ENCODE measurements at places on chromosomes 1 and 21.

GRCh38 chr1:182533896-182534295 lies 55.2 kb downstream of the RNASEL start:
- no peak for DNase-seq

- no peak for DNase-seq
These were observed 52.2 kb downstream of the GREM2 start for GRCh38 chr1:240559781-240560180.

DNA sequence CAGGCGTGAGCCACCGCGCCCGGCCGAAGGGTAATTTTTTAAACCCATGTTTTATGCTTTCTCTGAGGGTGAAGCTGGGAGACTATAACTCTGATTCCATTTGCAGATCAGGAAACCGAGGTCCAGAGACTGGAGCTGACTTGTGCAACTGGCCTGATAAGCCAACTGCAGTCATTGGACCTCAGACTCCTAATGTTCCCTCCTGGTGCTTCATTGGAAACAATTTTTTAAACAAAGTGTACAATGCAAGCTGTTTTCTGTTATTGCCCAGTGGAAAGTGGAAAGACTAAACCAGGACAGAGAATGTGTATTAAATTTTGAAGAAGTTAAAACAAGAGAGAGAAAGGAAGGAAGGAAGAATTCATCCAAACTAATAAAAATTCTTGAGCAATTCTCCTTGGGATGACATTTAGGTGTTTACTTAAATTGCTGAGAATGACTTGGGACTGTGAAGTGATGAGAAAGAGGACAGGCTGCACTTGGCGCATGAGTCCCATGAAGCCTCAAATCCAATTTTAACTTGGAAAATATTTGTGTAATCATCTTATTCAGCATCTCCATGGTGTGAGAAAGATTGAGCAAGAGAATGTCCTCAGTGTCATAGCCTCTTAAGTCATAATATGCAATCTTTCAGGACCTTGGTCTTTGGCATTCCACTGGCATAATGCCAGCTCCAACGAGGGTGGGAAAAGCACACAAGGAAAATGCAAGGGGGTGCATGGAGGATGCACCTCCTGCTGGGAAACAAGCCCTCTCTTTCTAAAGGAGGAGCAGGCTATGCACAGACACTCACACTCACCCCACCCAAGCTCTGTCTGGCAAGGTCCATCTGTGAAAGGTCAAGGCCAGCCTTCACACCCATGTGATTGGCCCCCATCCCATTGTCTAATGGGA lies 342.0 kb downstream of the SIPA1L2 start:
- DNase-seq = no peak

GRCh38 chr1:4755301-4755845 lies 101.0 kb downstream of the AJAP1 start:
- DNase-seq = no peak

DNA sequence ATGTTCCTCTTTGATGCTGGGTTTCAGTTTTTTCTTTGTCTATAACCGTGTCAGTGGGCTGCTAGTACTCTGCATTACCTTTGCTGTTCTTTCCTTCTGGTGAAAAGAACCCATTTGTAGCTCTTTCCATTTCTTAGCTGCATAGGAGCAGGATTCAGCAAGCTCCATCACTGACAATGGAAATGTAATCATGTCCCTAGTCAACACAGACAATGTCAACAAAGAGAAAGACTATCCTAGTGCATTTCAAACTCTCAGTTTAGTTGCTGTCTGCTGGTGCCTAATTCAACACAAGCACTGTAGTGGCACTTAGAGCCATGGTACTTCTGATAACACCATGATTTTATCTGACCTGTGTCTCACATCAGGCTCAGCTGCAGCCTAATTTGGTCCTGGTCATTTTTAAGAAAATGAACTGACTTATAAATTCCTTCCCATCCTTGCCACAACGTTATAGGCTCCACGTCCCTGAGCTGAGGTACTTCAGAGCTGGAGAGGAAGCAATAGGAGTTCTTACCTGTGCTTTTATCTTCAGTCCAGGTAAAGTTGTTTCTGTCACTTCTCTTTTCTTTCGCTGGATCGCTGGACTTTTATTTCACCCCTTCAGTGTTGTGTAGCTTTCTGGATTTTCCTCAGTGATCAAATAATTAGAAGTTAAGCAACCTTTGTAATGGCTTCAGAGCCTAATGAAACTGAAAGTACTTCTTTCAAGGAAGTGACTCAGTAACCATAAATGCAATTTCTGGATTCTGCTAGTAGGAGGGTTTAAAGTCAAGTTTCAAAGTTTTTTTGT lies at the start of gene GBP3:
GBP3 (minus strand) TSS at position 700 of the 793 bp plus-strand sequence. CDS start 2,145 bp downstream, outside the sequence.
- no peak for DNase-seq

- DNase-seq = no peak
These were observed 144.7 kb downstream of the NEGR1 start for GRCh38 chr1:72137656-72138055.

- DNase-seq = no peak
These were observed 608.4 kb downstream of the AMY1C start for GRCh38 chr1:104358086-104358485.

GRCh38 chr1:153880962-153881361 lies 41.8 kb downstream of the GATAD2B start:
- no peak for DNase-seq

DNA sequence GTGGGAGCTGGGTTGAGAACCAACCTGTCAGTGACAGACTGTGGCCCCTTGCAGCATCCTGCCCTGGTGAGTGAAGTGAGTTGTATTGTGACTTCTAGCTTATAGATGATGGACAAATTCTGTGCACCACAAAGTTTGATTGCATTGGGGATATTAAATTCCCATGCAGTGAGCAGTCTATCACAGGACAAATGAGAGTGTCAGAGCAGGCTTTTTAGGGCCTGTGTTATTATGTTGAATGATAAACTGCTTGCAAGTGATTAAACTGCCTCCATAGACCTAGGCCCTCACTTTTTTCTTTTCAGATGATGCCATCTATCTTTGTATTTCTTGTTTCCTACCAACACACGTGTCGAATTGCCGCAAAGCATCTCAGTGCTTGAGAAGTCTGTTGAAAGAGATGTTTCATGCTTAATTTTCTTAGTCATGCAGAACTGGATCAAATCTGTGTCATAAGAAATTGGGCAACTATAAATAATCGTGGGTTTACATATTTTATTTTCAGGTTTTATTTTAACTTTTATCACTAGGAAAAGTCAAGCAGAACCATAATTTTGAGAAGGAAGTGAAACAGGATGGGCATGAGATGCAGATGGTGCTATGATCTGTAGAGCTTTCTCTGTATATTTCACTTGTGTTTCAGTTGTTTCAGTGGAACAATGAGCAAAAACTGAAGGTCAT lies 199.2 kb downstream of the S1PR1 start:
- DNase-seq = no peak

DNA sequence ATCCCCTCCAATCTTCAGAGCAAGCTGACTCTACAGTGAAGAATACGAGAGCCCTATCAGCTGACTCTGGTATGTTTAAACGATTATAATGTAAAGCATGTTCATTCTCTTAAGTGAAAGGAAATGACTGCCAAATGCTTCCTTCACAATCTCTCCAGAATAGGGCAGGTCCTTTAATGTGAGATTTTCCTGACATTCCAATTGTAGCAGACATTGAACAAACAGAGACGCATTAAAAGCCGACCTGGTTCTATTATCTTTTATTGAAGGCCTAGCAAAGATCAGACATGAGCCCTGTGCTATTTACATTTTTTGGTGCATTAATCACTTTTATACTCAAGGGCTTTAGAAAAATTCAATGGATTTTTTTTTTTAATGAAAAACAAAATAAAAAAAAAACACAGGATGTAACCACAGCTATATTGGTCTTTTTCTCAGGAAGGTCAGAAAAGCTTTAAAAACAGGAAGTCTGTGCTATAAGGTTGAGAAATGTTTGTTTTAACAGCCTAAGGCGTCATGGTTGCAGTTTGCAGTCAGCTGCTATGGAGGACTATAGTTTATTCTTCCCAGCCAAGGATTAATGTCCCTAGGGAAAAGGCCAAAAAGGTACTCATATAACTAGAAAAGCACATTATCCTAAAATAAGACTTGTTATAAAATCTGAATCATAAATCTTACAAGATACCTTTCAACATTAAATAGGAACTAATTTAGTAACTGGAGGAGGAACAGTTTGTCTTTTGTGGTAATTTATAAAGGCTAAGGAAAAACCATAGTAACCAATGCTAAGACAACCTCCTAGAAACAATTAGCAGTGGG lies 104.8 kb downstream of the RERE start:
- no peak for DNase-seq

DNA sequence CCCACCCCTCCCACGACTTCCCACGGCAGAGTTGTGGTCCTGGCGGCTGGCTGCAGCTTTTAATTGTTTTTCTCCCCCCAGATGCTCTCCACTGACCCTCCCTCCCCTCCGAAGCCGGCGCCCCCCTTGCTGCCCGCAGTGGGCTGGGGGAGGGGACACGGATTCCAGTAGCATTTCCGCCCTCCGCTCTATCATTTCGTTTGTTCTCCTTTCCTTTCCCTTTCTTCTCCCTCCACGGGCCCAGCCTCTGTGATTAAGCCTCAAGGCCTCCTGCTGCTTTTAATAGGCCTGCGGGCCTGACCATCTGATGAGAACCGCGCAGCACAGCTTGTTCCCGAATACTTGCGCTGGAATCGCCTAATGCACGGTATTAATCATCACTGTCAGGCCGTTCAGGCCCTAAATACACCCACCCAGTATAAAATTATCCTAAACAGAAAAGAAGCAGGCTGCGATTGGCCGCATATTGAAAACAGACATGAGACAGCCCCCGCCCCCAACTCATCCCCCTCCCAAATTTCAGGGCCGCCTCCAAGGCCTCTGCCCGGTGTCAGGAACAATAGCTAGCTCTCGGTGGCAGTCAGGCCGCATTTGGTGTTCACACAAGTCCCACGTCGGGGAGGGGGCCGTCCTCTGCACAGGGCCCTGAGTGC lies 102.0 kb upstream of the ARHGEF16 start:
- DNase-seq = no peak

GRCh38 chr1:58189453-58189852 lies 357.1 kb downstream of the OMA1 start:
- DNase-seq = no peak

GRCh38 chr1:75264112-75264511 lies 129.9 kb downstream of the LHX8 start:
- DNase-seq = no peak

- no peak for DNase-seq
These were observed 56.8 kb downstream of the SKI start for GRCh38 chr1:2284932-2285331.

DNA sequence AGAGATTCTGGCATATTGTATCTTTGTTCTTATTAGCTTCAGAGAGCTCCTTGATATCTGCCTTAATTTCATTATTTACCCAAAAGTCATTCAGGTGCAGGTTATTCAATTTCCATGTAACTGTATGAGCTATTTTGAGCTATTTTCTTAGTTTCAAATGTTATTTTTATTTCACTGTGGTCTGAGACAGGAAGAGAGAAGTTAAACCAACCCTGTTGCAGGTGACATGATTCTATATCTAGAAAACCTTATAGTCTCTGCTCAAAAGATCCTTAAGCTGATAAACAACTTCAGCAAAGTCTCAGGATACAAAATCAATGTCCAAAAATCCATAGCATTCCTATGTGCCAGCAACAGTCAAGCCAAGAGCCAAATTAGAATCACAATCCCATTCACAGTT lies 1644.0 kb upstream of the B3GALT2 start:
- DNase-seq = no peak

DNA sequence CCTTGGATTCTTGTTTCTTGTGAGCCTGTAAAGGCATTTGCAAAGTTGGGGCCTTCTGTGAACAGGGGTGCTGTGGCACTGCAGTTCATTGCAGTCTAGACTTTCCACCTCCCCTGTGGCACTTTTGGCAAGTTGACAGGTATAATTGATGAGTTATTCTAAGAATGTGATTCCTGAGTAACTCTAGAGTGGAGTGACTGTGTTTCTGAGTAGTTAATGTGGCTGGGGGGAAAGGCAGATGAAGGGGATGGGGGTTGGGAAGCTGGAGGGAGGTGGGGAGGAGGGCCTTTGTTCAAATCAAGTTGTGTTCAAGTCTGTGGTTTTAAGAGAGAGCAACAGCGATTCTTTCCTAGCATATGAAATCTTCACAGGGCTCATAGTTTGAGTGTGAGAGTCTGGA lies 32.9 kb downstream of the PBX1 start:
- no peak for DNase-seq

- DNase-seq = no peak
These were observed 258.3 kb upstream of the CAMK1G start for GRCh38 chr1:209324901-209325871.

- DNase-seq = no peak
These were observed 85.0 kb downstream of the MRPL37 start for GRCh38 chr1:54284781-54285529.

GRCh38 chr1:240970253-240970652 lies 358.3 kb upstream of the GREM2 start:
- no peak for DNase-seq

GRCh38 chr1:23475134-23475628 lies 8.8 kb downstream of the ASAP3 start:
- DNase-seq = no peak

GRCh38 chr1:71086331-71086730 lies 5.5 kb upstream of the ZRANB2 start:
- DNase-seq = no peak

DNA sequence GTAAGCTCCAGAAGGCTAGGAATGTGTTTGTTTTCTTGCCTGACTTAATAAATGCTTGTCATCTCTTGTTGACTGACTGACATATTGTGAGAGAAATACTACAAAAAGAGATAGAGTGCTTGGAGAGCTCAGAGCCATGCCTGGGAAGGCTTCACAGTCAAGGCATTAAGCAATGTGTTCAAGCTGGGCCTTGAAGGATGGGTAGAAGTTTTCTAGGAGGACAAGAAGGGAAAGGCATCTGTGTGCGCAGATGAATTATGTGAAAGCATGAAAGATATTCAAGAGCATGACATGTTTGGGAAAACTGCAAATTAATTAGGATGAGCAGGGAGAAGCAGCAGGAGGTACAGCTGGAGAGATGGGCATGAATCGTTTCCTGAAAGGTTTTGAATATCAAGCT lies 5.6 kb downstream of the SLAMF8 start:
- no peak for DNase-seq

DNA sequence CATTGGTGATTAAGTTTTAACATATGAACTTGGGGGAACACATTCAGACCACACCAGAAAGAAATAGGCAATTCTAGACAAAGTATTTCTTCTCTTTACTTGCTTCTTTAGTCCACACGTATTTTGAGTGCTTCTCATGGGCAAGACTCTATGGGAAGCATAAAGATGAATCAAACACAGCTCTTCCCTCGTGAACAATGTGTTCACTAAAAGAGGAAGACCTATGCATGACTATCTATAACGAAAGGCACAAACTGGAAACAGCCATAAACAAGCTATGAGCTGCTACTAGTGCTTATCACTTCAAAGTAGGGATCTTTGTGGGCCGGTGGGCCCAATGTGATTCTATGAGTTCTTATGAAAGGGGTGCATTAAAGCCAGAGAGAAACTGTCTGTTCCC lies 53.0 kb upstream of the PRDX6 start:
- no peak for DNase-seq
